ENCODE measurements at places on chromosomes 12 and 14.

GRCh38 chr14:106051796-106052195, 525.4 kb downstream of the TMEM121 start:
- DNase-seq, result no peak

DNA sequence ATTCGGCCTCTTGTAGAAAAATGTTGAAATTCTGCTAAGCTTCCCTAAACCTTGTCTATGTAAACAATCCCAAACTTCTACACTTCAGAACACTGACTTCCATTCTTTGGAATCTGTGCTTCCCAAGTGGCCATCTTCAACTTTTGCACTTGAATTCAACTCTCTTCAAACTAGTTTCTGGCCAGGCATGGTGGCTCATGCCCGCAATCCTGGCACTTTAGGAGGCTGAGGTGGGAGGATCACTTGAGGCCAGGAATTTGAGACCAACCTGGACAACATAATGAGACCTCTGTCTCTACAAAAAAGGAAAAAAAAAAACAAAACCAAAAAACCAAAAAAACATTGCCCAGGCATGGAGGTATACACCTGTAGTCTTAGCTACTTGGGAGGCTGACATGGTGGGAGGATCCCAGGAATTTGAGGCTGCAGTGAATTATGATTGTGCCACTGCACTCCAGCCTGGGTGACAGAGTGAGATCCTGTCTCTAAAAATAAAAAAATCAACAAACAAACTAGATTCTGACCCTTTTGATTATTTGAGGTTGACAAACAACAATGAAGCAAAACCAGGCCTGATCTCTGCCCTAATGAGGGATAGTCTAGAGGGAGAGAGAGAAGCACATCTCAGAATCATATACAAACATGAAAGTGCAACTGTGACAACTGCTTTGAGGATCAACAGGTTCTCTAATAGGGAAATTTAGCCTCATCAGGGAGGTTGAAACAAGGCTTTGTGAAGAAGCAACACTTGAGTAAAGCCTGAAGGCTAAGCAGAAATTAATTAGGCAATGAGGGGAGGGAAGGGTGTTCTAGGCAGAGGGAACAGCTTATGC, 11.6 kb upstream of the C12orf75 start:
- DNase-seq, result no peak

- no peak for DNase-seq
Measured at GRCh38 chr12:2552000-2552756, 242.6 kb upstream of the FKBP4 start.

- no peak for DNase-seq
Measured at GRCh38 chr12:48027183-48028002, 23.1 kb upstream of the COL2A1 start.

DNA sequence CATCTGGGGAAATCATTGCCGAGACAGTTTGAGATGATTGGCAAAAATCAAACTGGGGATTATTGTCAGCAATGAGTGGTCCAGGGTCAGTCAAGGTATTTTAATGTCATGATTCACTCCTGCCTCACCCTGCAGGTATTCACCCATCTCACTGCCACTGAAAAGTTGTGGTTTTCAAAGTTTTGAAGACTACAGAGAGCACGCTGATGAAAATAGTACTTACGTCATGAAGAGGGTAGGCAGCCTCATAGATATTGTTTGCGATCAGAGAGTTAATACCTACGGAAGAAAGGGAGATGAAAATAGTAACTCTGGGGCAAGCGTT, 138.0 kb downstream of the ANO2 start:
- DNase-seq, result no peak

All from bone marrow (tissue), 2 donors.